ENCODE measurements at places on chromosomes 16 and 17. TPM values are rescaled to one million over a fixed set of nuclear protein-coding genes. Genes with fewer than 3 reads are reported as not detected.

- no peak for DNase-seq
- H3K27ac ChIP-seq: peak overlapping the region; percentile 57
- H3K4me1 ChIP-seq: peaks cover 64% of the 10 kb centered on the region
- no peak overlapping the region for H3K4me3 ChIP-seq
- H3K36me3 ChIP-seq: no peaks in the 10 kb centered on the region
- H3K27me3 ChIP-seq: no peaks in the 10 kb centered on the region
Observed at GRCh38 chr16:11106726-11107125, 149.3 kb downstream of the SOCS1 start.

- peaks cover 37% of the 10 kb centered on the region for H3K4me1 ChIP-seq
- no peak overlapping the region for H3K4me3 ChIP-seq
- peaks cover 8% of the 10 kb centered on the region for H3K36me3 ChIP-seq
- DNase-seq: peak; percentile 65
- H3K27me3 ChIP-seq: no peaks in the 10 kb centered on the region
- H3K27ac ChIP-seq: peak overlapping the region; percentile 49
Observed at GRCh38 chr17:1604831-1605528, 23.7 kb downstream of the SLC43A2 start.

DNA sequence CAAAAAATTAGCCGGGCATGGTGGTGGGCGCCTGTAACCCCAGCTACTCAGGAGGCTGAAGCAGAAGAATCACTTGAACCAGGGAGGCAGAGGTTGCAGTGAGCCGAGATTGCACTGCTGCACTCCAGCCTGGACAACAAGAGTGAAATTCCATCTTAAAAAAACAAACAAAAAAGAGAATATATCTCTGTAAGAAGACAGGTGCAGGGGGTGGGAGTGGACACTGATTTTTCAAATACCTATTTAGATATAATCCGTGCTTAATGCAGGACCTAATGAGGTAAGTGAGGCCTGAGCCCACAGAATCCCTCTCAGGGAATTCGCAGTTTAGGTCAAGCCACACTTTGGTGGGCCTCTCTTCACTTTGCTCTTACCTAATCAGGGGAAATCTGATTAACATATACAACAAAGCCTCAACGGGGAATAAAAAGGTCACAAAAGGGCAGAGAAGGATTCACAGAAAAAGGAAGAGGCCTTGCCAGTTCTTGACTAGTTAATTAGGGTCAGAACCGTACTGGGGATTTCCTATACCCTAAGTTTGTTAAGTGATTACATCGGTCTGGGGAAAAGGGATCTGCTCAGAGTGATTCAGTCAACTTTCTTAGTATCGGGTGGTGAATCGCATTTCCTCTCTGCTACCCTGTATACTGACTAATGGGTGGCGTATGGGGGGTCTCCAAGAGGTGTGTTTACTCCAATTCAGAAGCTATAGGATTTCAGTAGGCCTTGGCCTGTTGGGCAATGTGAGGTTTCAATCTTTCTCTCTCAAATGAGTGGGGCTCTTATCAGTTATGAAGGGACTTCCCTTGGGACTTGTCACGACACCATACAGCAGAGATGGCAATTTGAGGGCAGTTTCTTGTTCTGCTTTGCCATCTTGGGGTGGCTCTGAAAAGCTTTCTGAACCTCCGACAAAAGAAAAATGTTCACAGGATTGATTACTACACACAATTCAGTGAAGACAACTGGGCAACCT is 1.9 kb upstream of the NFAT5 start:
- H3K27ac ChIP-seq: peak overlapping the region; percentile 99
- no peak overlapping the region for H3K4me3 ChIP-seq
- no peaks in the 10 kb centered on the region for H3K27me3 ChIP-seq
- H3K4me1 ChIP-seq: peaks cover 30% of the 10 kb centered on the region

- no peak overlapping the region for H3K4me3 ChIP-seq
- no peaks in the 10 kb centered on the region for H3K4me1 ChIP-seq
- no peaks in the 10 kb centered on the region for H3K36me3 ChIP-seq
- H3K27ac ChIP-seq: no peak overlapping the region
- DNase-seq: no peak
Observed at GRCh38 chr16:64711026-64711425, 410.8 kb downstream of the CDH11 start.

GRCh38 chr17:61809816-61810392 is 53.4 kb downstream of the BRIP1 start:
- H3K4me1 ChIP-seq: no peaks in the 10 kb centered on the region
- no peak overlapping the region for H3K27ac ChIP-seq
- H3K4me3 ChIP-seq: no peak overlapping the region
- no peaks in the 10 kb centered on the region for H3K36me3 ChIP-seq
- DNase-seq: no peak
- no peaks in the 10 kb centered on the region for H3K27me3 ChIP-seq

SYCE1L gene
- 92.4 TPM for total RNA-seq
